ENCODE measurements at places on chromosomes 11 and 22.

DNA sequence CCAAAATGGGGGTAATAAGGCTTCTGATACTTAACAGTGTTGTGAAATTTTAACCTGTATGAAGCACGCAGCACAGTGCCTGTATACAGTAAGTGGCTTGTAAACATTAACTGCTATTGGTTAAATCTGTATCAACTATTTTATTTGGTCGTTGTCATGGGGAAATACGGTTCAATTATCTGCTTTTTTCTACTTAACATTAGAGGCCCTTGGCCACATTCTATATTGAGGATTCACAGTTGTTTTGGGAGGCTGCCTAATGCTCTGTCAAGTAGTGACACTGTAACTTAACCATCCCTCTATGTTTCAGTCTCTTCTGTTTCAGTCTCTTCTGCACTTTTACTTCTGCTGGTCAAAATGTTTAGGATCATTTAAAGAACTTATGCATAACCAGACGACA is 95.6 kb downstream of the LDLRAD3 start:
- no peak for DNase-seq

DNA sequence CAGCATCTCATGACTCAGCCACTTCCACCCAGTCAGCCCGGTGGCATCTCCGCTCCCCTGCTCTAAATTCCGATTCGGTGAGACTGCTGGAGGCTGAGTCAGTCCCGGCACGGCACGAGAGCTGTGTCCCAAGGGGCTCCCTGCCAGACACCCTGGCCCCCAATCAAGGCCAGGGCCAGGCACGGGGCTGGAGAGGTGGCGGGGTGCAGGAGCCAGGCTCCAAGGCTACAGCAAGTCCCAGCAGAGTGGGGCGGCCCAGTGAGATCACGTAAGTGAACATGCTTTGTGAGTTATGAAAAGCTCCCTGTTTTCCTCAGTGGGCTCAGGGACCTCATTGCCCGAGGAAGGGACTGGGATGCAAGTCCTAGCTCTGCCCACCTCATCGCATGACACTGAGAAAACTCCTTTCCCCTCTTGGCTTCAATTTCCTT is 3.0 kb downstream of the C11orf68 start:
- no peak for DNase-seq

DNA sequence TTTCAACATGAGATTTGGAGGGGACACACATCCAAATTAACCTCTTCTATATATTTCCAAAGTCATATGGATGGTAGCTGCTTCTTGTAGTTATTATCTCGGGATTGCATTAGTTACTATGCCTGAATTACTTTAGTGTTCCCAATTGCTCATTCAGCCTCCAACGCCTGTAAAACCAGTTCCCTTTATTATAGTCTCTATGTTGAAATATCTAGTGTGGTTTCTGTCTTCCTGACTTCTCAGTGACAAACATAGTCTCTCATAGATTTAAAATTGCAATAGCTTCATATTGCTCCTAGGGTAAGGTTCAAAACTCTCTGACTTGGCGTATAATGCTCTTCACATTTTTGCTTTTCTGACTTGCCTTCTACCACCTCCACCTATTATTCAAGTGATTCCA is 366.4 kb downstream of the CASP12 start:
- DNase-seq = no peak

DNA sequence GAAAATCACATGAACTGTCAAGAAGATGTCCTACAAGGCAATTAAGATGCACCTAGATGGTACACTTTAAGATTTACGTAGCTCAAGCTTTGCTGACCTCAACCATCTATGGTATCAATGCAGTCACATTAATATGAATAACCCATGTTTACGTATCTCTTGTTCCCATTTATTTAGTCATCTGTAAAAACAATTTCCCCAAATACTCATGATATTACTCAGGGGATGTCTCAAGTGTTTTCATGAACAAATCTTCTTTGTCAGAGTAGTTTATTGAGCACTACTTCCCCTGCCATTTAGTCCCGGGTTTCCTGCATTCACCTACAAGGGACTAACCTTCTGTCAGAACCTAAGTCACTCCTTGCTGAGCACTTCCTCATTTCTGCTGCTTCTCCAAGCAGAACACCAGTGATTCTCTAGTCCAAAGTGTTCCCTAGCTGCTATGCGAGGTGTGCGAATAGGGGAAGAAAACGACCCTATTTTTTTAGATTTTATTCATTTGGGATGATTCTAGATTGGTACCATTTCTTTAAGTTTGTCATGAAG is 554.3 kb upstream of the LRRC4C start:
- DNase-seq = no peak

GRCh38 chr11:67632175-67632981 is 2.6 kb upstream of the NUDT8 start:
- no peak for DNase-seq

DNA sequence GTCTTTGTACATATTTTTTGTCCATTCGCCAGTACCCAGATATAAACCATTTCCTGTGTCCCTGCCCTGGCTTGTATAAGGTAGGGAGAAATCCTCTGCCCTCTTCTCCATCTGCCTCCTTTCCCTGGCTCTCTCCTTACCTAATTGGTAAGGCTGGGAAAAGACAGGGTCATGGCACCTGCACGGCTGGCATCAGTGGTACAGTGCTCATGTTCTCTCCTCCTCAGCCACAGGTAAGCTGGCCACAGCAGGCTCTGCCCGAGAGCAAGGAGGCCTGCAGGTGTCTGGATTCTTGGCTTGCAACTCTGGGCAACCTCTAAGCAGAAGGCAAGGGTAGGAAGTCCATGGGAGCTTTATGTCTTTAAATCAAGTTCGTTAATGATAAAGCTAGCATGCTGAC is 419.9 kb downstream of the BUD13 start:
- DNase-seq = no peak

GRCh38 chr11:105177658-105178057 is 38.1 kb upstream of the CARD18 start:
- DNase-seq = no peak
